Body of pancreas (tissue), 4 donors: ENCODE measurements at places on chromosomes 2 and 18. TPM values are rescaled to one million over a fixed set of nuclear protein-coding genes. Genes with fewer than 3 reads are reported as not detected.

OTOS gene
- total RNA-seq = not detected

NAGK gene
- total RNA-seq = 57.1 TPM

ARHGAP15 gene
- total RNA-seq = not detected

PKDCC gene
- total RNA-seq = 93.9 TPM

RIT2 gene
- not detected for total RNA-seq

IL36G gene
- total RNA-seq = not detected

ANKRD53 gene
- 10.2 TPM for total RNA-seq

KANSL1L gene
- 26.5 TPM for total RNA-seq

MEIS1 gene
- total RNA-seq = 82.1 TPM

INPP5D gene
- 0.99 TPM for total RNA-seq

MRO gene
- total RNA-seq = 0.66 TPM

KLHL41 gene
- total RNA-seq = 1.3 TPM

ROCK2 gene
- total RNA-seq = 24.4 TPM

MYOM1 gene
- 21.8 TPM for total RNA-seq
